ENCODE measurements at places on chromosomes 6 and 20.

DNA sequence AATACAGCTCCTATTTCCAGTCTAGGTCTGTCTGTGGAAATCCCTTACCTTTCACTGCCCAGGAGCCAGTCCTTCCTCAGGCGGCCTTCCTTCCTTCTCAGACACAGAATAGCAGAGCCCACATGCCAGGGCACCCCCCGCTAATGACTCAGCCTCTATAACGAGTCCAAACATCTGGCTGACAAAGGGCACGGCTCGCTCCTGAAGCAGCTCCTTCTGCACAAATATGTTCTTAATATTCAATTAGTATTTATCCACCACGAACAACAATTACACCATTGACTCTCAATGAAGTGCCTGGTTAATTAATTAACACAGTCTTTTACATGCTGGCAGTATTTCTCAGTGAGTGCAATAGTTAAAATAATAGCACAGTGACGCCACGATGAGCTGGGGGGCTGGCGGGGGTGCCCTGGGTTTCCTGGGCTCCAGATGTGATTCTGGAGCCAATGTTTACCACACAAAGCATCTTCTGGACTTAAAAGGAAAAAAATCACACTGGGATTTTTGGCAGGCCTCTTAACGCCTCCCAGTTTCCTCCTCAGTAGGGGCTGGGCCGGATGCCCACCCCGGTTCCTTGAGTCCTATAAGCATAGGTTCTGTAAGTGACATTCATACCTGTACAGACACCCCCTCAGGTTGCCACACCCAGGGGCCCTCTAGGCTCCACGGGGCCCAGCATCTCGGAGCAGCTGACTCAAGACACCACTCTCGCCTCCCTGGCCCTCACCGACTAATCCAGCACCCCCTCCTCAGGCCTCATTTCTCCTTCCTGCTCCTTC lies 158.6 kb upstream of the MLN start:
- DNase-seq = no peak

DNA sequence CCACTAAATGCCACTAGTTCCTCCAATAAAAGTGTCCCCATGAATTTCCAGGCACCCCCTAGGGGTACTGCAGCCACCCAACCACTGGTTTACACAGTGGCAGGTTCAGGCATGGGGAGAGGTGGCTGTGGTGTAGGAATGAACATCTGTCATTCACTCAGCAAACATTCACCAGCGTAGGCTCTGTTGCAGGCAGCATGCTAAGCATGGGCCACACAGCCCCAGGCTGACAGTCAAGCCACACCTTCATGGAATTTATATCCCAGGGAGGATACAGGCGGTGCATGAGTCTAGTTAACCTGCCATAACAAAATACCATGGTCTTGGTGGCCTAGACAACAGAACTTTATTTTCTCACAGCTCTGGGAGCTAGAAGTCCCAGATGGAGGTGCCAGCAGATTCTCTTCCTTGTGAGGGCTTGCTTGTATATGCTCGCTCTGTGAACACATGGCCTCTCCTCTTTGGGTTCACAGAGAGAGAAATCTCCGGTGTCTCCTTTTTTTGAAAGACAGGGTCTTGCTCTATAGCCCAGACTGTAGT lies 135.7 kb downstream of the EYA2 start:
- DNase-seq = no peak

GRCh38 chr6:45419571-45420082 lies 41.9 kb upstream of the SUPT3H start:
- DNase-seq = peak; percentile 72

DNA sequence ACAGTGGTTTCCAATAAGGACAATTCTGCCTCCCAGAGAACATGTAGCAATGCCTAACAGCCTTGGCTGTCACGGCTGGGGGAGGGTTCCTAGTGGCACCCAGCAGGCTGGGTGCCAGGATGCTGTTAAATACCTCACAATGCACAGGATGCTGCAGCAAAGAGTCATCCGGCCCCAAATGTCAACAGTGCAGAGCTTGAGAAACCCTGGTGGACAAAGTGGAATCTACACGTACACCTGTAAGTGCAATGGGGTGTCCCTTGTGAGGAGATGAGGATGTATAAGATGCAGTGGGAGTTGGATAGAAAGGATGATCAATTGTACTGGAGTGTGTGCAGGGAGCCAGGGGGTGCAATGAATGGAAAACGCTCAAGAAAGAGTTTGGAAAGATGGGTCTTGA lies 142.4 kb downstream of the FNDC1 start:
- DNase-seq = no peak

DNA sequence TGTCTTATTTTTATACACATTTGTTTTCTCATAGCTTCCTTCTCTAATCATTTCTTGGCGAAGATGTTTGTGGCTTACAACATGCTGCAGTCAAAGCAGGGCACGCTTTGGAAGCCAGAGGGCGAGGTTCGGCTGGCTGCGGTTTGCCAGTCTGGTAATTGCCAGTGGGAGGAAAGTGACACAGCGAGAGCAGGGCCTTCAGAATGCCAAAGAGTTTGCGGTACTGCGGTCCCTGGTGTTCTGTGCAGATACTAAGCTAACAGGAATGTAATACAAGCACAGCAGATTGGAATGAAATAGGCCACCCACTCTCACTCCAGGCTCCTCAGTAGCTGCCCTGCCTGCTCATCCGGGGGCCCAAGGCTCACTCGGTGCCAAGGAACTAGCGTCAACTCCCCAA lies 58.7 kb upstream of the TGM3 start:
- DNase-seq = peak; percentile 67

GRCh38 chr20:44641325-44641724 lies 10.2 kb downstream of the ADA start:
- DNase-seq = peak; percentile 52

DNA sequence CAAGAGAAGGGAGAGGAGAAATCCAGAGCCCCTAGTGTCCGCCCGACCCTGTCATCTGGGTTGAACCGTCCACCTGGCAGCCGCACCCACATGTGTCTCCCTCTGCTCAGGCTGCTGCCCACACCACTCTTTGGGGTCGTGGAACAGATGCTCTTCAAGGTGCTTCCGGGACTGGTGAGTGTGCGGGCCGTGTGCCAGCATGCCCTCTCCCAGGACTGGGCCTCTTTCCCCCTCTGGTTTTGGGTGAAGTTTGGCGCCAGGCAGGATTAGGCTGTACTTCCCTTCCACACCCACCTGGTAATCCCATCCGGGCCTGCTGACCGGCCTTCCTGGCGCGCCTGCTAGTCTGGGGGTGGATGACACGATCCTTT lies 7.9 kb downstream of the BPIFB3 start:
- DNase-seq = no peak

DNA sequence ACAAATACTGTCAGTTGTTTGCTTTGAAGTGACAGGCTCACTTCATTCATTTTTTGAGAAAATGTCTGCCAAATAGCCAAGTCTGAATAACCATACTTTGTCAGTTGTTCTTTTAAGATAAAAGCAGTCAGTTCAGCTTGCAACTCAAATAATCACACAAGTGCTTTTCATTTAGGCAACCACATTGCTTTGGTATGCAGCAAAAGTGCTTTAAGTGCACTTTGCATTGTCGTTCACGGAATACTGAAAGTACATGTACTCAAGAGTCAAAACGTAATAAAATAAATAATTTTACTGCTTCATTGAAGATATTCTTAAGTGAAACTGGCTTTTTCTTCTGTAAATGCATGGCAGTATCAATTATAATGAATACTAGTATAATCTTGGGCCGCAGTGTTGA lies 107.2 kb downstream of the MMS22L start:
- DNase-seq = no peak

DNA sequence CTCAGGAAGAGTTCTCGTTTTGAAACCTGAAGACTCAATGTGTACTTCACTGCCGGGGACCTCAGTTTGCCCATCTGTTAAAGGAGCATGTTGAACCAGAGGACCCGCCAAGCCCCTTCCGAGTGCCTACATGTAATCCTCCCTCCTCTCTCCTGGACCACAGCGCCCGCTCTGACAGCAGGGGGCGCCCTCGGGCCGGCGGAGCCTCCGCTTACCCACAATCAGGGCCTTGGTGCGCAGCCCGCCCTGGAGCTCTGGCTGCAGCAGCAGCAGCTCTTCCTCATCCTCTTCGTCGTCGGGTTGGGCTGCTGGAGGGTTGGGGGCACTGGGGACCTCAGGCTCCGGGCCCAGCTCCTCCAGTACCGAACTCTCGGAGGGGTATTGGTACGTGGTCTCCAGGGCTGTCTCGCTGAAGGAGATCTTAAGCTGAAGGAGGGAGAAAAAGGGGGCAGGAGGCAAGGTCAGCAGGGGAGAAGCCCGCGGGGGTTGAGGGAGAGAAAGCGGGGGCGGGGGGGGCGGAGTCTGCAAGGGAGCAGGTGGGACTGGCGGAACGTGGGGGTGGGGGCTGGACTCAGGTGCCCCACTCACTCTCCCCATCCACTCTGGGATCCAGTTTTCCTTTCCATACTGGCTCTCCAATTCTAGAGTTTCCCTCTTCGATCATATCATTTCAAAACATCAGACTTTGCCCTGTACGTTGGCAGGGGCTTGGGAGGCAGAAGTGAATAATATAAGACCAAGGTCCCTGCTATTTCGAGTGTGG lies 6.3 kb upstream of the DHX16 start:
- DNase-seq = peak; percentile 73

DNA sequence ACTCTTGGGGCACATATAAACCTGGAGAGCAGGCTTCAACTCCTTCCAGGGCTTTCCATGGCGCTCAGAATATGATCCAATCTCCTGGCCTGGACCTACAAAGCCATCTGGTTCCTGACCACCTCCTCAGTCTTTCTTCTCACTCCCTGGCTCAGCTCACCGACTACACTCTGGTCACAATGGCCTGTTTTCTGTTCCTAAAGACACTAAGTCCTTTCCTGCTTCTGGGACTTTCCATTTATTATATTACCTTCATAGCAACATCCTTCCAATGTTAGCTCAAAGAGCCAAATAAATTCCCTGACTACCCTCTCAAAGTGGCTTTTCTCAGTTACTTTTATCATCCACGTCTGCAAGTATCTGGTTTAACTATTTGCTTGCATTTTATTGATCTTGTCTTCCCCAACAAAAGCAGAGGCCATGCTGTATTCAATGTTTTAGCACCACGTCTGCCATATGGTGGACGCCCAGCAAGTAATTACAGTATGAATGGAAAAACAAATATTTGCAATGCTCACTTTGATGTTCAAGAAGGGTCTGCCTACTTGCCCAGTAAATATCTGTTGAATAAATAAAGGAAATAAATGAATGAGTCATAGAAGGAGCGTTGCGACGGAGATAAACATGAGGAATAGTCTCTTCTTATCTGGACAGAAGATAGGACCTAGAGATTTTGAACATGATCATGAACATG lies 328.4 kb downstream of the ESR1 start:
- DNase-seq = no peak

GRCh38 chr20:1897965-1898464 lies 2.8 kb downstream of the SIRPA start:
- DNase-seq = peak; percentile 92

GRCh38 chr20:46423882-46424482 lies 17.6 kb upstream of the ELMO2 start:
- peak; percentile 7 for DNase-seq

- no peak for DNase-seq
These were observed 115.6 kb upstream of the B3GAT2 start for GRCh38 chr6:71072508-71072907.

DNA sequence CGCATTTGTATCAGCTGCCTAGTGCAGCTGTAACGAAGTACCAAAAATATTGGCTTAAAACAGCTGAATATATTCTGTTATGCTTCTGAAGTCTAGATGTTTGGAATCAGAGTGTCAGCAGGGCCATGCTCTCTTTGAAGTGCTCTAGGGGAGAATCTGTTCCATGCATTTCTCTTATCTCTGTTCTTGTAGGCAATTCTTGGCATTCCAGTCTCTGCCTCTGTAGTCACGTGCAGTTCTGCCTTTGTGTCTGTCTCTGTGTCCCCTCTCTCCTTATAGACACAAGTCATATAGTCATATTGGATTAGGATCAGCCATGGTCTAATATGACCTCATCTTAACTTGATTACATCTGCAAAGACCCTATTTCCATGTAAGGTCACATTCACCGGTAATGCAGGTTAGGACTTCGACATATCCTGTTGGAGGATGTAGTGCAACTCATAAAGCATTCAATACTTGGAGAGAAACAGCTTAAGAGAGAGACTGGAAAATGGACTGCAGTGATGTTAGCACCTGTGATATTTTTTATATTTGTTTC lies 18.6 kb downstream of the FAM83B start:
- no peak for DNase-seq

- DNase-seq = no peak
These were observed 69.6 kb upstream of the SALL4 start for GRCh38 chr20:51871943-51872342.

DNA sequence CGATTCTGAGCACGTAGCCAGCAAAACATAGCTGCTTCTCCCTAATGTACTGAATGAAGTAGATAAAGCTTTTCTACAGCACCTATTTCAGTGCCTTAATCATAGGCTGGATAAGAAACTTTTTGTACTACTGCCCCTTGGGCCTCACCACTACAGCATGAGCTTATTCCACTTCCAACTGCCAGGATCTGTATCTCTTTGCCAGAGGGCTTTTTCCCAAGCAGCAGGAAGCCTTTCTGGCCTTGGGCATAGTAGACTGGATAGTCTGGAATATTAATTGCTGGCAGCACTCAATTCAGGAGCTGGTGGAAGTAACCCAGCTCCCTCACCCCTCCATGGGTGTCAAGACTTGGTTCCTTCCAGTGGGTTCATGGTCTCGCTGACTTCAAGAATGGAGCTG lies 43.6 kb downstream of the ANKEF1 start:
- DNase-seq = no peak

DNA sequence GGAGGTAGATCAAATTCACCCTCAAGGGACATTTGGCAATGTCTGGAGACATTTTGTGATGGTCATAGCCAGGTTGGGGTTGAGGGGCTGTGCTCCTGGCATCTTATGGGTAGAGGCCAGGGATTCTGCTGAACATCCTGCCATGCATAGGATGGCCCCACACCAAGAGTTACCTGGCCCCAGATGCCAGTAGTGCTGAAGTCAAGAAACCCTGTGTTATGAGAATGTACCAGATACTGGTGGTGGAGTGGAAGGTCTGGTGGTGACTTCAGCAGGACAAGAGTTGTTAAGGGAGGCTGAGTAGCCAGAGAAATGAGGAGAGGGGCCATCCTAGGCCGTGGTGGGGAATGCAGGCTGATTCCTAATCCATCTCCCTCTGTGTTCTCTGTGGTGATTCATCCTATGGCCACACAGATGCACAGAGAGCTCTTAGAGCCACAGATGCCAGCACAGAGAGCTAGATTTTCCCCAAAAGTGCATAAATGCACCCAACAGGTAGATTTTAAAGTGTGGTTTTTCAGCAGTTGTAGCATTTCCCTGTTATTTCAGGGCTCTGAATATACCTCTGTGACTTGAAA lies 43.6 kb downstream of the CDYL start:
- DNase-seq = no peak
